ENCODE measurements at places on chromosomes 4 and X.

DNA sequence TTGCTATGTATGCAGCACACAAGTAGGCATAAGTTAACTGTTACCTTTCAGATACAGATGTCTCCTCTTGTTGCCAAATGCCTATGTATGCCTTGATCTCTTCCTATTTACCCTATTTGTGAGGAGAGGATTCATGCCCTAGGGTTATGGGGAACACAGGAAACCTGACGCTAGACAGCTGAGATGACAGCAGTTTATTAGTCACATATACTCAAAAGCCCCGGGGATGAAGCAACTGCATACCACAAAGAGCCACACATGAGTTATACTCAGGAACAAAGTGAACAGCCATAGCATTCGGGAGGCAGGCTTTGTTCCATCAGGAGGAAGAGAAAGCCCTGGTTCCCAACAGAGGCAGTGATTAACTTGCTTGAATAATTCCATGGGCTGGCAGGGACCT lies 1011.7 kb upstream of the PCDH7 start:
- no peak for DNase-seq

- DNase-seq: no peak
Observed at GRCh38 chrX:67604979-67605703, 61.3 kb downstream of the AR start.

DNA sequence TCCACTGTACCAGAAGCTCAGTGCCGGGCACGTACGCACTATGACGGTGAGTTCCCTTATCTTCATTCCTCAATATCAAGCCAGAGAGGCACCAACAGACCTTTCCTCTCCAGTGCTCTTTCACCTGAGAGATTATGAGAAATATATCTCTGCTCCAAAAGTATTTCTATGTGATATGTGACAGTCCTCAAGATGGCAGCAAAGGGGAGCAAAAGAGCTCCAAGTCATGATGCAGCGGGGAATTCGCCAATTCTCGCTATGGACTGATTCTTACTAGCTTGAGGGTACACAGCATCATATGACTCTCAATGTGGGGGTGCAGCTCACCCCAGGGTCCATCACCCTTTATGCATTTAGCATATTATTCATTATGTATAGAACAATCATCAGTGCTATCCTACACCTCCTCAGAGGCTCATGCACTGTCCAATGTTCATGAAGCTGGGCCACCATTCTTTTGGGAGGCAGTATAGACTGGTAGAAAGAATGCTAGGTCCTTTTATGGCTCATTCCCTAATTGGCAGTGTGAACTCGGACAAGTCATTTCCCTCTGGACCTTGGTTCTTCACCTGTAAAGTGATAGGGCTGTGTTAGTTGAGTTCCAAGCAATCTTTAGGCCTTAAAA lies 12.8 kb upstream of the IQSEC2 start:
- no peak for DNase-seq

- DNase-seq: no peak
Observed at GRCh38 chr4:88028946-88029345, 21.5 kb downstream of the PKD2 start.

DNA sequence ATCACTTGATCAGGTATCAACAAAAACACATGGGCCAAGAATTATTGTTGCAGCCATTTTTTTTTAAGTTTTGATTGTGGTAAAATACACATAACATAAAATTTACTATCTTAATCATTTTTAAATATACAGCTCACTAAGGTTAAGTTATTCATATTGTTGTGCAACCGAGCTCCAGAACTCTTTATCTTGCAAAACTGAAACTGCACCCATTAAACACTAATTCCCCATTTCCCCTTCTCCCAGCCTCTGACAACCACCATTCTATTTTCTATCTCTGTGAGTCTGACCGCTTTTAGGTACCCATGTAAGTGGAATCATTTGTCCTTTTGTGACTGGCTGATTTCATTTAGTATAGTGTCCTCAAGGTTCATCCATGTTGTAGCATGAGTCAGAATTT lies 126.2 kb upstream of the NDP start:
- DNase-seq: no peak

DNA sequence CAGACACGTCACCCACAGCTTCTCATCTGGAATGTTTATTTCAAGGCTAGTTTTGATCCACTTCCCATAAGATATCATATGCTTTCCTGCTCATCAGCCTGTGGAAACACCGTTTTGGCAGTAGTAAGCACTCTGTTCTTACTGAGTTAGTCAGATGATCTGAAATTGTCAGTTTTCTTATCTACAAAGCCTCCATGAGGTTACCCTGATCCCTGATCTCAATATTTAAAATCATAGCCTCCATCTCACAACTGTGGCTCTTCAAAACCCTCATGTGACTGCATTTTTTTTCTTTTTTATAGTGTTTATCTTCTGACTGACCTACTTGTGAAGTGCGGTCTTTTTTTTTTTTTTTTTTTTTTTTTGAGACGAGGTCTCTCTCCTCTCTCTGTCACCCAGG lies 22.7 kb downstream of the BST1 start:
- no peak for DNase-seq

GRCh38 chrX:19798423-19798822 lies 89.0 kb downstream of the SH3KBP1 start:
- DNase-seq: no peak

DNA sequence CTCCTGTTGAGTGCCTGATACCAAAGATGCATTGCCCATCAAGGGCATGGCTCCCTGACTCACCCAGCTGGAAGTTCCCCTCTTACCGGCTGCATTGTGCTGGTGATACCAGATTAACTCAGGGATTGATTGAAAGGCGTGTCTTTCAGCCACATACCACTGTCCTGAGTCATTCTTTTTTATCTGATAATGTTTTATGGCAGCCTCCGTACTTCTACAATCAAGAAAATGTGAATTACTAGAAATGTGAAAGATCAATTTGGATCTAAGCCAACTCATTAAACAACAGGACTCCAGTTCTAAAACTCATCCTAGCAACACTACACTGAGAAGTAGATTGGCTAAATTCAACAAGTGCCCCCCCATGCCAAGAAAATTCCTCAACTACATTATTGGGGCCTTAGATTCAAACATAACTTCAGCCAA lies 40.0 kb downstream of the TXK start:
- DNase-seq: no peak

DNA sequence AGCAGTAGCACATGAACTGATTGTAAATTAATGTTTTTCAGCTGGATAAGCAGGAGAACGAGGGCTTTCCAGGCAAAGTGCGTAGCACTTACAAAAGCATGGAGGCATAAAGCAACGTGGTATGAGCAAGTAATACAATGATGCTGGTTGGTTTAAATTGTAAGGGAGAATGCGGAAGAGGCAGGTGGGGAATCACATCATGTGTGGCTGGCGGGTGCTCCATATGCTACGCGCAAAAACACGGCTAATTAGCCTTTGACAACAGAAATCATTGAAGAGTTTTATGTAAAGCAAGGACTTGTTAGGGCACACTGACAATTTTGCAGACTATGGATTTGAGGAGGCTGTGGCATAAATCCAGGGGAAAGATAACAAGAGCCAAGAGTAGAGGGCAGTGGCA lies 14.6 kb downstream of the SYTL4 start:
- no peak for DNase-seq

DNA sequence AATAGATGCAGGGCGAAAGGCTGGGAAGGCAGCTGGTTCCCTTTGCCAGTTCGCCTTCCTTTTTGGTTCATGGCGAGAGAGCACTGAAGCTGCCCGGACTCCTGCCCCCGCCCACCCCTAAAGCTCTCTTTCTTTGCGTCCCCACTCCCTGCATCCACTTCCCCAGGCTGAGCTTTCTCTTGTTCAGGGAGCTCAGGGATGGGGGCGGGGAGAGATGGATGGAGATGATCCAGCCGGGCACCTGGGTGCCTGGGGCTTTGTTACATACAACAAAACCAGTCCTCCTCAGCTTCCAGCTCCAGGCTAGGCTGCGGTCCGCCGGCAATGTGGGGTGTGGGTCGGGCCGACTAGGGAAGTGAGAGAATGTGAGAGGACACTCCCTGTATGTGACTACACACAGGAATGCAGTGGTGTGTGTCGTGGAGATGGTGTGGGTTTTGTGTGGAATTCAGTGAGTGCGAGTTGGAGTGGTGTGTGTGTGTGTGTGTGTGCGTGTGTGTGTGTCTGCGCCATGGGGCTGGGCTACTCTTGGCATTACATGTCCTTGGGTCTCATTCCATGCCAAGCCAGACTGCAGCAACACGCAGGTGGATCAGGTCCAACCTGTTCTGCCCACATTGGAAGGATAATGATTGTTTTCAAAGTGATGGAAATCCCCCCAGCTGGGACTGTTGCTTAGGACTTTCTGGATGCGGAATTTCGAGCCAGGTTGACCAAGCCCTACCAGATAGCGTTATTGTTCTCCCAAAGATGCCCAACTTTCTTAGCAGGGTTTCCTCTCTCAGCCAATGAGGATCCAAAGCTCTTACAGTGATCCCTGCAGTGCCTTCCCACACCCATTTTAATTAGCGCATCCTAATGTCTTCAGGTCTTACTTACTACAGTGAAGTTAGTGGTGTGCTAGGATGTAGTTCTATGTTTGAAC lies 149.4 kb upstream of the CHRDL1 start:
- peak; percentile 3 for DNase-seq

- DNase-seq: no peak
Observed at GRCh38 chrX:124534536-124534935, 188.2 kb downstream of the SH2D1A start.

- no peak for DNase-seq
Observed at GRCh38 chrX:112668476-112669409, 11.0 kb downstream of the LHFPL1 start.

DNA sequence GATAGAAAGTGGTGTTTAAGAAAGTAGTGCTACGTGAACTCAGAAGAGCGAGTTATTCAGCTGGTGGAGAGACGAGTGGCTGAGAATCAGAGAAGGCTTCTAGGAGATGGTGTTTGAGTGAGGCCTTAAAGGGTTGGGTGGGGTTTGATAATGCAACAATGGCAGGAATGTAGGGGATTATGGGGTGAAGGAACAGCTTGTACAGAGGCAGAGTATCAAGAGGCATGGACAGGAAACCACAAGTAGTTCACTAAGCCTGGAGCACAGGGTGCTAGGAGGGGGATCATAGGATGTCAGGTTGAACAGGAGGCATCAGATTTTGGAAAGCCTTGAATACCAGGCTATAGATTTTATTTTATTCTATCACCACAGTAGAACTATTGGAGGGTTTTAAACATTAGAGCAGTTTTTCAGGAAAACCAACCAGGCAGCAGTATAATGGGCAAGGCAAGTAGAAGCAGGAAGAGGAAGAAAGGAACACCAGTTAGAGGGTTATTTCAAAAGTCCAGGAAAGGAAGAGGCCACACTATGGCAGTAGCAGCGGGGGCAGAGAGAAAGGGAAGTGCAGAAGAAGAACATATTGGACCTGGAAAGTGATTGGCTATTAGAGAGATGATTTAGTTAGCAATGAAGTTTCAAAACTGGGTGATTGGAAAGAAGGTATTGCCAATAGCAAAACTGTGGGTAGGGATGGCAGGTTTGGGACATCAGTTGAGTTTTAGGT lies 99.2 kb downstream of the DOCK11 start:
- no peak for DNase-seq

- no peak for DNase-seq
Observed at GRCh38 chrX:48569958-48570357, 4.3 kb upstream of the RBM3 start.

DNA sequence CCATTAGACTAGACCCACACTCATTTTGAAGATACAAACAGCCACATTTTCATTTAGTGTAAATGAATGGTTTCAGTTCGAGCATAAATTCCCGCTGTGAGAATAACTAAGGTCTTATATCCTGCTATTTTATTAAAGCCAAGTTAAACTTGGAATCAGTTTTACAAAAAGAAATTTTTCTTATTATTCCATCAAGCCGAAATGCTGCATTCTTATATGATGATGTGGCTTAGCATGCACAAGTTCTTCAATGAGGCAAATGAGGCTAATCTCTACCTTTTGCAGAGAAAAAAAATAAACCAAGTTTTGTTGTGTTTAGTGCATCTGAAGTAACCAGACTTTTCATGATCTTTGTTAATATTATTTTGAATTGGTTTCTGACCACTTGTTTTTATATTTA lies 953.9 kb upstream of the PCDH10 start:
- no peak for DNase-seq

- DNase-seq: no peak
Observed at GRCh38 chr4:84614891-84615290, 32.0 kb downstream of the CDS1 start.

GRCh38 chrX:130120321-130120731 lies 10.0 kb upstream of the ELF4 start:
- DNase-seq: no peak

GRCh38 chrX:146363919-146364318 lies 445.7 kb upstream of the CXorf51B start:
- DNase-seq: no peak

- no peak for DNase-seq
Observed at GRCh38 chrX:28126886-28127285, 145.6 kb upstream of the DCAF8L1 start.

GRCh38 chr4:151717909-151718628 lies 42.7 kb downstream of the GATB start:
- no peak for DNase-seq

DNA sequence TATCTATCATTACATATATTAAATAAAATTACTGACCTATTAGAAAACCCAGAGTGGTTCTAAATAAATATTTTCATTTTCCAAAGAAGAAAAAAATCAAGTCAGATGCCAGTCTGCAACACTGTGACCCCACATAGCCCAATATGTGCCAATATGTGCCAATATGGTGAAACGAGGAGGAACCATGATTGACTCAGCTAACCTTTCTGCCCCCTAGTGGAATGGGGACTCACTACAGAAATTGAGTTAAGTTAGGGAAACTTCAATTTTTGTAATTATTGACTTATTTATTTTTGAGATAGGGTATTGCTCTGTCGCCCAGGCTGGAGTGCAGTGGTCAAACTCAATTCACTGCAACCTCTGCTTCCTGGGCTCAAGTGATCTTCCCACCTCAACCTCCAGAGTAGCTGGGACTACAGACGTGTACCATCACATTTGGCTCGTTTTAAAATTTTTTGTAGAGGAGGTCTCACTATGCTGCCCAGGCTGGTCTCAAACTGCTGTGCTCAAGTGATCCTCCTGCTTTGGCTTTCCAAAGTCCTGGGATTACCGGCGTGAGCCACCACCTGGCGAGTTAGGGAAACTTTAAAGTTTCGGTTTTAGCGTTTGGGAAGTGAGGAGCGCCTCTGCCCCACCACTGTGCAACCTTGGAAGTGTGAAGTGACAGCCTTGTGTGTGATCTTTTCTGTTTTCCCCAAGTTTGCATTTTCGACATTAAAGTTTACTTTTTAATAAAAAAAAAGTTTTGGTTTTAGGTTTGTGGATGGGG lies 116.8 kb upstream of the SHISA3 start:
- no peak for DNase-seq

DNA sequence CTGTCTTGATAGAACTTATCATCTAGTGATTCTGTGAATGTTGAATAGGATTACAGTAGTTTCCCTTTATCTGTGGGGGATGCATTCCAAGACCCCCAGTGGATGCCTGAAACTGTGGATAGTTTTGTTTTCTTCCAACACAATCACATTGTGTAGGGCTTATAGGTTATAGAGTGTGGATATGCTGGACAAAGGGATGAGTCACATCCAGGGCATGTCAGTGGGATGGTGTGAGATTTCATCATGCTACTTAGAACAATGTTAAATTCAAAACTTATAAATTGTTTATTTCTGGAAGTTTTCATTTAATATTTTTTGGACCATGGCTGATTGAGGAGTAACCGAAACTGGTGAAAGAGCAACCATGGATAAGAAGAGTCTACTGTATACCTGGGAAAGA lies 432.3 kb upstream of the ATOH1 start:
- no peak for DNase-seq

All from dorsolateral prefrontal cortex (tissue), 122 donors.